AG04449 (cell line): ENCODE measurements at places on chromosomes 7 and 10.

- no peak for DNase-seq
These were observed 305.5 kb downstream of the GPR37 start for GRCh38 chr7:124460056-124460450.

- no peak for DNase-seq
These were observed 49.8 kb upstream of the SLC35B4 start for GRCh38 chr7:134366481-134366880.

DNA sequence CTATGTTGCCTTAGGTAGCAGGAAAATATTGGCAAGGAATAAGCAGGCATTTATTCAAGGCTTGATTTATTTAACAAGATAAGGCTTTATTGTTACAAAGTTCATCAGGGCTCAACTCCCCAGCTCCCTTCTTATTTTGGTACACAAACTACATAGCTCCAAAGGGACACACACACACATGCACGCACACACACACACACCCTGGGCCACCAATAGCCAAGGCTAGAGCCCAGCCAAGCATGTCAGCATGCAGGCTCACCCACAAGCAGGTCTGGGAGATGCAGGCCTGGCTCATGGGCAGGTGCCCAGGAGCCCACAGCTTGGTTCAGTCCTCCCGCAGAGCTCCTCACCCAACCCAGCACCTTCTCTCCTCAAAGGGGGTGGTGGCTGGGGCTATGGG, 23.4 kb downstream of the LEP start:
- no peak for DNase-seq

- peak; percentile 96 for DNase-seq
These were observed 178.4 kb downstream of the SH3PXD2A start for GRCh38 chr10:103676851-103677417.

GRCh38 chr7:92557249-92557648, 28.7 kb downstream of the RBM48 start:
- DNase-seq, result no peak

DNA sequence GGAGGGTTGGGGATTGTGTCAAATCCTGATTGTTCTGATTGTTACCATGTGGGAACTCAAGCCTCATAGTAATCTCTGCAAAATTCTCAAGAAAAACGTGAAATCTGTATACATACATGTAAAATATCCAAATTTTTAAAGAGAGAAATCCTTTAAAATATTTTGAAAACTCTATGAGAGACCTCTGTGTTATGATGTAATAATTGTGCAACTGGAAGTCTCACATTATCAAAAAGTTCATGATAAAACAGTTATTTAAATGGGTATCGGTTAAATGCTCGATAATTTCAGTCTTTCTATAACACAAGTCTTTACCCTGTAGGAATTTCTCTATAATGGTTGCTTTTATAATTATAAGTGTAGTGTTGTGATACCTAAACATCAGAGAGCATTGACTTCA, 95.5 kb downstream of the TMEM26 start:
- DNase-seq, result no peak

GRCh38 chr10:118768041-118768919, 13.5 kb upstream of the CACUL1 start:
- no peak for DNase-seq

GRCh38 chr10:95352684-95353083, 61.9 kb upstream of the PDLIM1 start:
- DNase-seq, result no peak

- DNase-seq, result no peak
These were observed 27.4 kb downstream of the LAMB4 start for GRCh38 chr7:108102671-108103312.

DNA sequence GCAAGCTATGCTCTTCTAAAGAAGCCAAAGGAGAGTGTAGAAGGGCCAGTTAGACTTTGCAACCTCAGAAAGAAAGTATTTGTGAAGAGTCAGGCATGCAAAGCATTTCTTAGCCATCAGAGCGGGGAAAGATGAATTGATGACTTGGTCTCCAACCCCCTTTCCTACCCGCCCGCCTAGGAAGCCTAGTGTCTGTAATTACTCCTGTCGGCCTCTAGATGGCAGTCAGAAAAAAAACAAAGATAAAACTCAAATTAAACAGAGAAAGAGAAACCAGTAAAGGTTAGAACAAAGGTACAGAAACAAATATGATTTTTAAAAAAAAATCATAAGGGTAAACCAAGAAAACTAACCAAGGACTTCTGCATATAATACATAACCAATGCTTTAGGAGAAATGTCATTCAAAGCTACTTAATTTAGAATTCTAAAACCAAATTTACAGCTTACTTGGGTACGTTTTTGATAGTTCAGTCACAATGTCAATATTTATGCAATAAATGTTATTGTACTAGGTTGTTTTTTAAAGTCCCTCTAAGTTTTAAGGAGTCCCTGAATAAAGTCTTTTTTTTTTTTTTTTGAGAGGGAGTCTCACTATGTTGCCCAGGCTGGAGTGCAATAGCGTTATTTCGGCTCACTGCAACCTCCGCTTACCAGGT, 97.6 kb downstream of the LYZL1 start:
- no peak for DNase-seq

DNA sequence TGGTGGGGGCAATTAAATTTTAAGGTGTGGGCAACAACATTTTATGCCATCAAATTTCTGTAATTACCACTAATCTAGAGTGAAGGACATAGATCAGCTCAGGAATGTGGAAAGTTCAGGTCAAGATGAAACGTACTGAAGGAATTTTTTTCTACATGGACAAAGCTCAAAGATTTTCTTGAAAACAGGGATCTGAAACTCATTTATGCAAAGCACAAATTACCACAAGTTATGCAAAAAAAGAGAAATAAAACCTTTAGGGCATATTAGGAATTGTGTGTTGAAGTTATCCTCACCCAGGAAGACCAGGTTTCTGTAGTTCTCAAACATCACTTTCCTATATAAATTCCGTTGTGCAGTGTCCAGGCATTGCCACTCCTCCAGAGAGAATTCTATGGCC, 18.9 kb downstream of the ZNF680 start:
- DNase-seq, result no peak

- no peak for DNase-seq
These were observed 31.1 kb upstream of the PTPRN2 start for GRCh38 chr7:158618745-158619140.

GRCh38 chr10:65341323-65341925, 1584.4 kb upstream of the LRRTM3 start:
- DNase-seq, result no peak

DNA sequence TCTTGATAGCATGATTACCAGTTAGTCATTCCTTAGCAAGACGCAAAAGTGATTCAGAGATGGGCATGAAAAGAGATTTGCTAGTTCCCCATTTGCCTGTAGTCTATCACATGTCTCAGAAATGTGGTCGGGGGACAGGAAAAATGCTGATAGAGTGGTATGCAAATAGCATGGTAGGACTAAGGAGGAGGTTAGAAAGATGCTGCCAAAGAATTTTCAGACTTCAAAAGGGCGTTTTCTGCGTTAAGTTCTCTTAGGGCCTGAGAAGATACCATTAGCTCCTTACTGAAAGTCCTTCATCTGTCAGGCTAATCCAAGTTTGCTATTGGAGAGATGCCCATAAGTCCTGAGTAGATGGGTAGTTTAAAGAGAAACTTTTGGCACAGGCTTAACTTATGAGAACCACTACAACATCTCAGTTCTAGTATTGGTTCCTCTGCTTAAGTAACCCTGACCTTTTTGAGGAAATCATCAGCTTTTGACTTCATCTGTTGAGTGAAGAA, 2.7 kb downstream of the CALD1 start:
- no peak for DNase-seq

DNA sequence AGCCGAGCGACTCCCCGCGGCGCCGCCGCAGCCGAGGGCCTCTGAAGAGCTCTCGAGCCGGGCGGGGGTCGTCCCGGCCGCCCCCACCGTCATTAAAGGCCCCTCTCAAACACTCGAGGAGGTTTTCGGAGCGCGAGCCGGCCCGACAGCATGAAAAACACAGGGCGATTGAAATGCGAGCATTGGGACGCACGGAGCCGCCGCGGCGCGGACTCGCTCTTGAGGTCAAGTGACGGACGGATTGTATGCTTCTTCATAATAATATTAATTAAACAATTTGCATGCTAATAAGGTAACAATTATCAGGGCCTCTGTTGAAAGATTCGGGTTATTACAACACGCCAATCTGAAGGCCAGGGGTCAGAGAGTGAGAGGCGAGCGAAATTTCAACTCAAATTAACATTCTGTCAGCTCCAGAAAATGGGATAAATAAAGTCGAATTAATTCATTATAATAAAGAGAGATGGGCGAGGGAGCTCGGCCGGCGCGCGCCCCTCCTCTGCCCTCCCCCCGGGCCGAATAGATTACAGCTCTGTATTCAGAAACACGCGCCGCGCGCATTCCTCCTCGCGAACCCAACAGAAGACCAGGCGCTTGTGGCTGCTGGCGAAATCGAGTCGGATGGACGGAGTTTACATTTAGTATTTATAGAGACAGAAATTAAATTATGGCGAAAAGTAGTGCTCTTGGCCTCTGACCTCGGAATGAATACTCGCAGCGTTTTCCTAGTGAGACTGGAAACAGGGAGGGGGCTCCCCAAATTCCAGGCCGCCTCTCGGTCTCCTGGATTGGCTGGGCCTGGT, 2.1 kb upstream of the UNCX start:
- no peak for DNase-seq

DNA sequence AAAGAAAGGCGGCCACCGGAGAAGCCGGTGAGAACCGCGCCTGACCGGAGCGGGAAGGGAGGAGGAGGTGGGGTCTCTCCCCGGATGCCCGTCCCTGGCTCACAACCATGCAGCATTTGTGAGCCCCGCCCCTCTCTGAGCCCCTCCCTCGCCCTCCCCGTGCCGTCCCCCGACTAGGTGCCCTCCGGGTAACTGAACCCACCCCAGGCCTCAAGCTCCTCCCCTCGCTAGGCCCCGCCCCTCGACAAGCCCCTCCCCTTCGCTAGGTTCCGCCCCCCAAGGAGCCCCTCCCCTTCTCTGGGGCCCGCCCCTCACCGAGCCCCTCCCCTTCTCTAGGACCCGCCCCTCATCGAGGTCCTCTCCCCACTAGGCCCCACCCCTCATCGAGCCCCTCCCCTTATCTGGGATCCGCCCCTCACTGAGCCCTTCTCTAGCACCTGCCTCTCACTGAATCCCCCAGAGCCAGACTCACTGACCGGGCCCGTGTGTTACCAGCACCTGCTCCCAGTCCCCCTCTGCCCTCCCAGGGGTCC, 42.2 kb upstream of the HSPB1 start:
- DNase-seq, result no peak

DNA sequence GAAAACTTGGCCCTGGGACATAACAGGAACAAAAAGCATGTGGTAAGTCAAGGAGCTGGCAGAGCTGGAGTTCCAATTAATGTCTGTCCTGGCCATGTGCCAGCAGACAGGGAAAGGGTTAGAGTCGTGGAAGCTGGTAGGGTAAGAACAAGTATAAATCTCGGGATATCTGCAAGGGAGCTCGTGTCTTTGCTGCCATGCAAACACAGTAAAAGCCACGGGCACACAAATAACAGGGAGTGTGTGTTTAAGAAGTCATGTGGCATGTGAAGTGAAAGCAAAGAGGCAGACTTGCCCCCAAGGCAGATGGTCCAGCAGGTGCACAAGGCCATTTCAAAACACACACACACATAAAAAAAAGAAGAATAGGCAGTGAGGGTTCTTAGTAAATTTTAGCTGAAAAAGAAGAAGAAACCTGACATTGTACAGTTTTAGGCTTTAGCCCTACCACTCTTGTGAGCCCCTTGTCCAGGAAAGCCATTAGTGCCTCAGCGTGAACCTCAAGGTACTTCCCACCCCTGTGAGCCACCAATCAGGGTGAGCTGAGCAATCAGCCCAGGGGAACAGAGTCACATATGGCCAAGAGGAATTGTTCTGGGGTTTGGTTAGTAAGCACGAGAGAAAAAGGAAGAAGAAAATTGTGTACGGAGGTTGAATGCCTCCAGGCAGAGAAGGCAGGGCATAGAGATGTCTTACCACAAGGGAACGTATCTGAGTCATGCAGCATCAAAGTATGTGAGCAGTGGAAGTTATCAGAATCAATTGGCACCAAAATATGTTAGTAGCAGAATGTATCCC, 32.8 kb upstream of the ARHGAP12 start:
- DNase-seq, result peak; percentile 31

GRCh38 chr10:103373544-103373943, 5.8 kb downstream of the TAF5 start:
- no peak for DNase-seq

GRCh38 chr7:142334806-142335205, 76.9 kb upstream of the PRSS58 start:
- no peak for DNase-seq
